ENCODE measurements at places on chromosomes 3 and 15.

DNA sequence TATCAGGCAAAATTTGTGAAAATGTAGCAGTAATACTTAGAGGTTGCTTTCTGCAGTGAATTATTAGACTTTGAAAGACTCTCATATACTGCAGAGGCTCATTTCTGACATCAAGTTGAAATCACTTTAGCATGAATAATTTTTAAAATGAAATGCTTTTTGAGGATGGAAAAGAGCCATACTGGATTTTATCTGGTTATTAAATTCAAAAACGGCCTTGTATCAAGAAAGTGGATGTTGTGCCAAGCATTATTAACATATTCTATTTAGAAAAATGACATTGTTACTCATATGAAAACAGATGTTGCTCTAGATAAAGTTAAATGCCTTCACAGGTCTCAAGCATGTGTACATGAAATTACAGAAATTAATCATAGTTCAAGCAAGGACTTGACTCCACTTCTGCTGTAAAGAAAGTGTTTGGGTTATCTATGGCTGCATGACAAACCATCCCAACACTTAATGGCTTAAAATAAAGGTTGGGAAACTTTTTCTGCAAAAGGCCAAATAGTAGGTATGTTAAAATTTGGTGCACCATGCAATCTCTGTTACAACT is 64.5 kb upstream of the ZNF280D start:
- no peak for DNase-seq

DNA sequence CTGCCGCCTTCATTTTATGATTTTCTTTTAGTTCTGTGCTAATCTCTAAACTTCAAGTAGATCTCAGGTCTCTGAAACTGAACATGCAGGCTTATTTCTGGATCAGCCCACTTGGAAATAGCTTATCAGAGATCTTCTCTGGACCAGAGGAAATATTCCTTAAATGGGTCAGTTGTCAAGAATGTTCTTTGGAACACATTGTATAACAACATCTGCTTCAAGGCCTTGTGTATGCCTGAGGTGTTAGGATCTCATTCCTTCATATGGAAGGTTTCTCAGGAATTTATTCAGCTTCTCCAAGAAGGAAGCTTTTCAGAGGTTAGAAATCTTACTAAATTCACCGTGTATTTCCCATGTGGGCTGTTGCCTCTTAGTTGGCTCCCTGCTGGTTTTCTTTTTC is 47.4 kb downstream of the SYN2 start:
- DNase-seq, result no peak

GRCh38 chr15:79339588-79340314 is 28.8 kb downstream of the TMED3 start:
- DNase-seq, result peak; percentile 52

DNA sequence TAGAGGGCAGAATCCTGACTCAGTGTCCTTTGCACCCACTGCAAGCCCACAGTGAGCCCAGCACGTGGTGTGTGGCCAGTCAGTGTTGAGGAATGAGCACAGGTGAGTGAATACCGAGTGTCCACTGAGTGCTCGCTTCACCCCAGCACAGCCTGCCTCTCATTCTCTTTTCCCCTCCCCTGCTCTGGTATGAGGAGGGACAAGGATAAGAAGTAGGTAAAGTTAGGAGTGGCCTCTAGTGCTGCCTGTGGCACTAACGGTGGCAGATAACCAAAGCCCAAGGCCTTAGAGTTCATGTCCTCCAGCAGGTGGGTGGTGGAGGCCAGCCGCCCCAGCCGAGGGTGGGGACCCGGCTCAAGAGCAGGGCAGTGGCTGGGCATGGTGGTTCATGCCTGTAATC is 38.0 kb downstream of the PRKCD start:
- no peak for DNase-seq

DNA sequence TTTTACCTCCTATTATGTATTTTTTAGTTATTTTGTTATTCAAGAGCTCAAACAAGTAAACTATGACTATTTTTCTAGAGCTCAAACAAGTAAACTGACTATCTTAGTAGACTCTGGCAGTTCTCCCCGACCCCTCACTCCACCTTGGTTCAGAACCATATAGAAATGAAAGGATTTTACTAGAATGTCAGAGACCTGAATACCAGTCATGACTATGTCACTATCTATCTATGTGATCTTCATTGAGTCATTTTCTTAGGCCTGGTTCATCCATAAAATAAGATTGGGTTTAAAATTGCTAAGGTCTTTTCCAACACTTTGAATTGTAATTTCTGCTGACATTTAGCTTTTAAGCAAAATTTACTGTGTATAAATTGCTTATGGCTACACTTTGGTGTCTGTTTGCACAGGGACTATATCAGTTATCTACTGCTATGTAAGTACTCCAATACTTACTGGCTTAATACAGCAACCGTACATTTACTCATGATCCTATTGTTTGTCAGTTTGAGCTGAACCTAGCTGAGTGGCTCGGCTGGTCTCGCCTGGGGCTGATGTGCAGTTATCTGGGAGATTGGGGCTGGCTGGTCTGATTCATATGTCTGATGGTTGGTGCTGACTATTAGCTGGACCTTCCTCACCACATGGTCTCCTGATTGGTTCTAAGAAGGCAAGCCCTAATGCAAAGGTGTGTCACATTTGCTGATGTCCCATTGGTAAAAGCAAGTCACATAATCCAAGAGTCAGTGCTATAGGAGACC is 37.0 kb downstream of the RASA2 start:
- DNase-seq, result peak; percentile 8

GRCh38 chr15:66023311-66023972 is 154.2 kb downstream of the RAB11A start:
- DNase-seq, result no peak

DNA sequence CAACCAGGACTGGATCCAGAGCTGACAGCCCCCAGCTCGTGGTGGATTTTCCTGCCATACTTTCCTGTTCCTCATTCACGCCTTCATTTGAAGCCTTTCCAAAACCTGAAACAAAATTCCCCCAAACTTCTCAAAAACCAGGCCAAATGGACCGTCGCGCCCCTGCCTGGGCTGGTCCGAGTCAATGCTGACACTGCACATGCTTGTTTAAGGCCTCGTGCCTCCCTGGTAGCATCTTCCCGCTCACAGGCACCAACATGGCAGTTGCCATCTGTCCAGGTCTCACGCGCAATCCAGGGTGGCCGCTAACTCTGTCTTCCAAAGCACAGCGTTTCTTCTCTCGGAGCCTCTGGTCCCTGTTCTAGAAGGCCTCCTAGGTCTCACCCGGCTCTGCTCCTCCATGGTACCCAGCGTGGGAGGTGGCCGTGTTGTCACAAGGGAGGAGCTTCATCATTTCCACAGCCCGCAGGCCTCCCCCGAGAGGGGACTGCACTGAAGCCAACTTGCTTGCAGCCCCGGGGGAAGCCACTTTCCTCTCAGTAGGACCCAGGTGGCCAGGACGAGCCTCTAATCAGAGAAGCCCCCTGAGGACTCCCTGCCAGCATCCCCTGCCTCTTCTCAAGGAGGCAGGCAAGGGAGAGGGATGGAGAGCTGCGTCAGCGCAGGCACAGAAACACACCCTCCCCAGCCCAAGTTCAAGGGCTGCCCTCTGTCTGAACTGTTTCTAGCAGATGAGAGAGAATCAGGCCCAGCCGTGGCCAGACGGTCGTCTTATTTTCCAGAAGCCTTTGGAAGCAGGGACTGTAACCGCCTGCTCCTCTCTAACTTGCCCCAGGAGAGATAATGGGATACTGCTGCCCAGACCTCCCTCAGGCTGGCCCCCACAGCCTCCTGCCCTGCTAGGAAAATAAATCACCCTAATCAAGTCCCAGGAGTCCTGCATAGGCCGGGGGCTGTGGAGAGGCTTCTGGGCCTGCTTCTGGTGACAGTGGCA is 152.8 kb upstream of the TLE3 start:
- DNase-seq, result no peak
